Erythroblast (primary cell): ENCODE measurements at places on chromosomes 16 and 17.

GRCh38 chr16:81618187-81618586 is 160.9 kb upstream of the PLCG2 start:
- DNase-seq: no peak

- no peak for DNase-seq
Observed at GRCh38 chr17:16971458-16972338, at the start of gene TNFRSF13B. Gene TNFRSF13B (minus strand): TSS chr17:16972118. CDS start chr17:16972075, 43 bp downstream.

GRCh38 chr17:62101515-62101914 is 36.4 kb upstream of the MED13 start:
- DNase-seq: no peak

- no peak for DNase-seq
Observed at GRCh38 chr17:33435721-33436301, 142.7 kb upstream of the ASIC2 start.

GRCh38 chr16:1197237-1197866 is 27.7 kb downstream of the TPSG1 start:
- no peak for DNase-seq

- no peak for DNase-seq
Observed at GRCh38 chr17:80774643-80775281, 216.9 kb upstream of the CHMP6 start.
